ENCODE measurements at places on chromosomes 2 and 18.
A peak's percentile ranks its signal among the peaks of the same experiment; 100 is the strongest.

DNA sequence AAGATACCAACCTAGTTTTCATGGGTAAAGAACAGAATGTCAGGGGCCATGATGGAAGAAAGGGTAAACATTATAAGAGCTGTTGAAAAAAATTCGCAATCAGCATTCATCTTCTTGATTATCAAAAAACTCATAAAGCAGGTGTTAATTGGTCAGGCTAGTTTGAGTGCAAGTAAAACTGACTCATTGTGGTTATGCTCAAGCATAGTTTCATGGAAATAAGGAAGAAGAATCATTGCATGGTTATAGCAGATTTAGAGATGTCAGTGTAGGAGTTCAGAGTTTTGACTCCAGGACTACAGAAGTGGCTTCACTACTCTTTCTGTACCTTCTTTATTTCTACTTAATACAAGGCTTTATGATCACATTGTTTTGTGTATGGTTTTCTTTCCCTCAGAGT is 26.9 kb upstream of the CDH19 start:
- DNase-seq, result no peak

GRCh38 chr18:41145516-41145915 is 809.5 kb upstream of the PIK3C3 start:
- no peak for DNase-seq

DNA sequence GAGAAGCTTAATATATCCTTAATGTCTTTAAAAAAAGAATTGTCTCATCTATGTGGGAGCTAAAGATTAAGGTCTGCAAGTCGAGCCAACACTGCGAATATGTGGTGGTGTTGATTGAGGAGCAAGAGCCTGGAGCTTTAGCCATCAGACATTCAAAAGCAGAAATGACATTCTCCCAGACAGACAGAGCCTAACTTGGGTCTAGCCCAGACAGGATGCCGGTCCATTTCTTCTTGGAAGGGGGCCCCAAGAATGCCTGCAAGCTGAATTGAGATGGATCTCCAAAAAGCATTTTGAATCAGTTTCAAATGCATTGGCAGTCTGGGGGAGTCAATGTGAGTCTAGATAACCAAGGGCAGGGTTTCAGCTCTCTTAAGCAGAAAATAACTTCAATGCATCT is 30.1 kb upstream of the EML4 start:
- DNase-seq, result no peak

GRCh38 chr2:40230707-40231432 is 221.0 kb downstream of the SLC8A1 start:
- no peak for DNase-seq

GRCh38 chr2:98734162-98734561 is 3.2 kb upstream of the MGAT4A start:
- DNase-seq, result no peak

DNA sequence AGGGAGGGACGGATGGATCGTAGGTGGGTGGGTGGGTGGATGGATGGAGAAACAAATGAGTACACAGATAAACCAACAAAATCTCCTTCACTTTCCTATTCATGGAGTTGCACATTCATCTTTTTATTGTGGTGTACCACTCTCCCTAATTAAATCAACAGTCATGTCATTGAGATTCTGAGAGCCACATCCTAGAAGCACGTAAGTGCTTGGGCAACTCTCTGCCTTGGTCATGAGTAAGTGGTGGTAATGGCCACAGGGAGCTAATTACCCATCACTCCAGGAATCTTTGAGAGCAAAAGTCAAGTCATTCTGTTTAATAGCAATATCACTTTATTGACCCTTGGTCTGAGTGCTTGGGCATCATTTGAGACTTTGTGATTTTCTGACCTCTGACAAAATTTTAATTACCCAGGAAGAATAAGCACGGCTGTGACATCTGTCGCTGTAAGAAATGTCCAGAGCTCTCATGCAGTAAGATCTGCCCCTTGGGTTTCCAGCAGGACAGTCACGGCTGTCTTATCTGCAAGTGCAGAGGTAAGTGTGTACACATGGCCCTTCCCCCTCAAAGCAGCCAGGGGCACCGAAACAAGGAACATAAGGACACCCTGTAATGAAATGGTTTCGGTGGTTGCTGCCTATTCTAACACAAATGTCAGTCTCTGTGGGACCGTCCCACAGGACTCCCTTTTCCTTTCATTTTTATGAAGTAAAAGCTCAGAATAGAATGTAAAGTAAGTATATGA is 85.9 kb downstream of the FEZ2 start:
- DNase-seq, result no peak

DNA sequence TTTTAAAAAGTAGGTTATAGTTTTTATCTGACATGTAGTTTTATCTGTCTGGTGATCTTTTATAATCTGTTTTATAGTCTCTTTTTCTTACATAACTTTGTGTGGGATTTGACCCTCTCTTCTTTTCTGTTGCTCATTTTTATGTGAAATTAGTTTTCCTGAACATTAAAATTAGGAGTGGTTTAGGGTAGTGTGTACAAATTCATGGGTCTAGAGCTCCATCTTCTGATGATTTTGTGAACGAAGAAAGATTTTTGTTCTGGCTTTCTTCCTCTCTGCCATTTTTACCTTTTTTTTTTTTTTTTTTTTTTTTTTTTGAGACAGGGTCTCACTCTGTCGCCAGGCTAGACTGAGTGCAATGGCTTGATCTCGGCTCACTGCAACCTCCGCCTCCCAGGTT is 46.6 kb downstream of the SLC30A6 start:
- no peak for DNase-seq

GRCh38 chr2:232231554-232231953 is 147.0 kb upstream of the ALPP start:
- DNase-seq, result no peak

DNA sequence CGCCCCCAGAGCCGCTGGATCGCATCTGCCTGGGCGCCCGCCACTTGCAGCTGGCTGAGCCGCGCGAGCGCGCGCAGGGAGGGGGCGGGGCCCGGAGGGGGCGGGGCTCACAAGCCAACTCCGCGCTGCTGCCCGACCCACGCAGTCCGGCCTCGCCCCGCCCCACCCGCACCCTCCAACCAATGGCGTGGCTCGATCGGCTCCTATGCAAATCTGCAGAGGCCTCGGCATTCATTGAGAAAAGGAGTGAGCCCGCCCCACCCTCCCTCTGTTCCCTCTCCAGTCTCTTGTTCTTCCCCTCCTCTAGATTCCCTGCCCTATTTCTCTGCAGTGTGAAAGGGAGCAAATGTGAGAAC is at the start of gene ALK:
Gene ALK, minus strand, starts transcription at position 27 of the 356 bp plus-strand sequence. CDS start 927 bp downstream, outside the sequence.
- peak; percentile 99 for DNase-seq

GRCh38 chr2:11903085-11903606 is 156.7 kb downstream of the LPIN1 start:
- DNase-seq, result no peak

- DNase-seq, result no peak
Observed at GRCh38 chr18:36264283-36264682, 33.2 kb upstream of the FHOD3 start.

DNA sequence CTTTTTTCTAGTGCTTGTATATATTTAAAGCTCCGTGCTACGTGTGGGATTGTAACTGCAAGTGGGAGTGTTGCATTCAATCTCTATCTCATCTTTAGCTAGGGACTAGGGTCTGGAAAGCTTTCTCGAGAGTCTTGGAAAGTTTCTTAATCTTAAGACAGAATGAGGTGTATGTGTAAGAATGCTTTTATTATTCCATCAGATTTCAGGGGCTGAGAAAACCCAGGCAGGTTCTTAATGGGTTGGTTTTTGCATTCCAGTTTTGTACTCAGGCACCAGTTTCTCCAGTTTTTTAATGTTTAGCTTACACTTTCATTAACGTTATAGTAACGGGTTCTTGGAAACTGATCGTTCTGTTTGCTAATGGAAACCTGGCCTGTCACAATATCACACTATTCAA is 20.3 kb downstream of the MRPL19 start:
- no peak for DNase-seq

DNA sequence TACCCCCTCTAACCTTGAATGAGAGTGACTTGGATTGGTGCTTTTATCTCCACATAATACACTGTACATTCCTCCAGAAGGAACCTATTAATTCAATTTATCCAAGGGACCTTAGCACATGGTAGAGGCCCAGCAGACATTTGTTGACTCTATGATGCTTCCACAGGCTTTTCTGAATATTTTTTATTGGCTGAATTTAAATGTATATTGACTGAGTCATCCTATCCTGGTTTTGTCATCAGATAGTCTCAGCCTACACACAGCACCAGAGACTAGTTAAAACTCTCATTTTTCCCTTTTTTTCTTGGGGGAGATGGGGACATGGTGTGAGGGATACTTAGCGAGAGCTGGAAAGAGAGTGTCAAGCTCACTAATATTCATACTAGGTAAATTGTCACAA is 101.6 kb downstream of the LRRC30 start:
- DNase-seq, result no peak

GRCh38 chr18:53486296-53486695 is 738.2 kb downstream of the MBD2 start:
- DNase-seq, result no peak

DNA sequence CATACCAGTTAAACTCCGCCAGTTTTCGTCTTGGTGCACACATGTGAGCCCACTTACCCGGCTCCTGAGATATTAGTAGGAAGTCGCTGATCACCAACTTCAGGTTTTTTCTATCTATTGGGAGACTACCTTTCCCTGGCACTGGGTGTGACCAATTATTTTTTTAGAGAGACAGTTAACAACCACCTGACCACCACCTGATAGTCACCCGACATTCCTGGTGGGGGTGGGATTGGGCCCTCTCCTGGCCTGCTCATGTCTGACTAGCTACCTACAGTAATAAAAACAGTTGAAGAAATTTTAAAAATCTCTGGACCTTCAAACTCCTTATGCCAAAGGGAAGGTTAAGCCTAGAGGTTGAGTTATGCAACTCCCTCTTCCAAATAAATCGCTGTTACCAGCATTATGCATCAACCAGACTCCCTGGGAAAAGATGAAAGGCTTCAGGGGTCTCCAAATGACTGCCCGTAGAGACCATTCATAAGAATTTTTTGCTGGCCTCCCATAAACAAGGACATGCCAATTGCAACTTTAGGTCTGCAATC is 27.8 kb downstream of the CREG2 start:
- DNase-seq, result no peak

GRCh38 chr18:63236921-63237846 is 82.4 kb downstream of the BCL2 start:
- DNase-seq, result no peak

GRCh38 chr2:10783421-10783820 is 29.2 kb downstream of the PDIA6 start:
- DNase-seq, result no peak

DNA sequence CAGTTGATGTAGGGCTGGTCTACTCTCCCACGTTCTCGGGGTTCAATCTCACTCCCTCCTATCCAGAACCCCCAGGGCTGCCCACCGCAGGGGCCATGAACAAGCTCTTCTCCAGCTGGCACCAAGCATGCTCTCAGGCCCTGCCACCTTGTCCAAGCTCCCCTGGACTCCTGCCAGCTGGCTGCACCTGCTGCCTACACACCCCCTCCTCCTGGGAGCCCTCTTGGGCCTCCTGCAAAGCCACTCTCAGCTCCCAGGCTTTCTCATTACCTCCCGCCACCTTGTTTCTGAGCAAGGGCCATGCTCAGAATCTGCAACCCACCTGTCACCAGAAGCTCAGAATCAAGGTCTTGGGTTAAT is 56.0 kb downstream of the HDAC4 start:
- DNase-seq, result peak; percentile 93

- DNase-seq, result no peak
Observed at GRCh38 chr2:129274038-129274415, 705.4 kb upstream of the RAB6C start.

- peak; percentile 11 for DNase-seq
Observed at GRCh38 chr2:23330214-23330613, 54.8 kb upstream of the KLHL29 start.

DNA sequence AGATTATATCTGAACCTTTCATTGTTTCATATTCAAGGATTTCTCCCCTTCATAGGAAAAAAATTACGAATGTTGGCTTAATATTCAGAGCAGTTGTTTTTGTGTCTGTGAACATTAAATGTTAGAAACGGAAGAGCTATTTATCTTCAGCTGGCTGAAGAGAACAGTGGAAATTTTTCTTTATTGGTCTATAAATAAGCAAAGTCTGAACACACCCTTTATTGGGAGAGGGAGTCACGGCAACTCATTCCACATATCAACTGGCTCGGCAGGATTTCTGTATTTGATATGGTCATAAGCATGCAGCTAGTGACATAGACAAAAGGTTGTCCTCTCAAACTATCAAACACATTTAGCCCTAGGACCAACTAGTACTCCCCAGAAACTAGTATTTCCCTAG is 468.4 kb upstream of the HNRNPA3 start:
- DNase-seq, result no peak

DNA sequence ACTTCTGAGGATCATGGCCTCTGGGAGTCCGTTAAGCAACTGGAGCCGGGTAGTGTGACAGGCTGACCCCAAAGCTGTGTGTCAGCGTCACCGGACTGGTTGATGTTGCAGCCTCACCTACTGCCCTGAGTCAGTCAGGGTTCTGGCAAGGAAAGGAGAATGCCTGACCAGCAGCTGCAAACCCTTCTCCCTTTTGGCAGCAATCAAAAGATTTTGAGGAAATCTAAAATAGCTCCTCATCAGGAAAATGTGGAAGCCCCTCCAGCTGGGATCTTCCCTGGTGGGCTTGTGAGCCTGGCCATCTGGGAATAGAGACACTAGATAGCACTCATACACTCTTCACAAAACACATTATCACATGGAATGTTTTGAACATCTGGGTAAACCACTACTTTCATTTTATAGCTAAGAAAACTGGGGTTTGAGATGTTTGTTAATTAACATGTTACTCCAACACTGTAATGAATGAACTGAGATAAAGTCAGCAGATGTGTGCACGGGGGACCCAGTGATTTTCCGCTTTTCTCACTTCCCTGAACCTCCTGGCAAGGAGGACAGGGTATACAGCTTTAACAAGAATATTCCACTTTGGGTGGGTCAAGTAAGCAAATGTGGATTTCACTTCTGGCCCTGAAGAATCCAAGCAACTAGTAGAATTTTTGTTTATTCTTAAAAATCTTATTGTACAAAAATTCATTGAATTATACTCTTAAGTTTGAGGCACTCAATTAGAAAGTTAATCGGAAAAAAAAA is 24.7 kb downstream of the CLUL1 start:
- DNase-seq, result no peak

DNA sequence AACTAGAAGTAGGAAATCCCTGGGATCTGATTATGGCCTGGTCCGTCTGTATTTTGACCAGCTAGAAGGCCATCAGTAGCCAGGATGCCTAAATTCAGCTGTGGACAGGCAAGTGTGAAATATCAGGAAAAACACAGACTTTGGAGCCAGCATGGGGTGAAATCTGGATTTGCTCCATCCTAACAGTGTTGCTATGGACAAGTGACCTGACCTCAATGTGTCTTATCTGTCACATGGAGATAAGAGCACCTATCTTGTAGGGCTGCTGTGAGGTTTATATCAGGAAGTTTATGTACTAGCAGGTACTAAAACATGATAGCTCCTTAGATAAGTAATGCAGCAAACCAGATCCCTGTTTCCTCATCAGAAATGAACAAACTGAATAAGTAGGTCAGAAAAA is 460.4 kb downstream of the STK39 start:
- DNase-seq, result no peak
